NCI-H524 treated with DMSO at 0.1 percent for 48 hours (cell line): ENCODE measurements at places on chromosomes 2 and 18.
A peak's percentile ranks its signal among the peaks of the same experiment; 100 is the strongest.

DNA sequence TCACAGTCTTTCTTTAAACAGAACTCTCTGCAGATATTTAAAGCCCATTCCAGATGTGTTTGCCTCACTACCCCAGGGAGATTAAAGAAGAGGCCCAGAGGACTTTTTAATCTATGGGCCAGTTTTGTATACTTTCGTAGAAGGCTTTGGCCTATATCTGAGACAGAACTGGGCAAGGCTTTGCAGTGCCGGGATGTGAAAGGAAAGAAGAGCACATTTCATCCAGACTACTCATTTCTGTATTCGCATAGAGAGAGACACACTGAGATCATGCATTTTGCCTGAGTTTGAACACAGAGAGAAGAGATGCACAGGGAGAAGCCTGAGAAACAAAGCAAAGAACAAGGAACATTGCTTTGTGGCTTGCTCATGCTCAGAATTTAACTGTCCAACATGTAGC, 54.9 kb upstream of the SLC5A7 start:
- no peak for DNase-seq

- DNase-seq, result no peak
Observed at GRCh38 chr2:195543902-195544894, 112.8 kb upstream of the SLC39A10 start.

DNA sequence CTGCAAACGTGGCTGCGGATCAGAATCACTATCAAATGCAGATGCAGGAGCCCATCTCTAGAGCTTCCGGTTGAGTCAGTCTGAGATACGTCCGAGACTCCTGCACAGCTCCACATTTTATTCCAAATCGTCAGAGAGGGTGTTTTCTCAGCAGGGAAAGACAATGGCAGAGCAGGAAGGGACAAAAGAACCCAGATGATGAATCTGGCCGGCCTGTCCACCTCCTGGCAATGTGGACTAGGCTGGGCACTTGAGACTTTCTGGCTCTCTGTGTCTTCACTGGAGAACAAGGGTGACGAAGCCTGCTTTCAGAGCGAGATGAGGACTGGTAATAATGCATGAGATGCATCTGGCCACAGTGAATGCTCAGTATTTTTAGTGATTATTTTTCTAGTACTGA, 255.9 kb upstream of the MYT1L start:
- peak; percentile 57 for DNase-seq

- DNase-seq, result no peak
Observed at GRCh38 chr18:78861706-78862105, 117.9 kb upstream of the SALL3 start.

- no peak for DNase-seq
Observed at GRCh38 chr2:77005522-77005921, 516.7 kb downstream of the LRRTM4 start.

- DNase-seq, result no peak
Observed at GRCh38 chr18:32624182-32624723, 148.6 kb downstream of the KLHL14 start.

DNA sequence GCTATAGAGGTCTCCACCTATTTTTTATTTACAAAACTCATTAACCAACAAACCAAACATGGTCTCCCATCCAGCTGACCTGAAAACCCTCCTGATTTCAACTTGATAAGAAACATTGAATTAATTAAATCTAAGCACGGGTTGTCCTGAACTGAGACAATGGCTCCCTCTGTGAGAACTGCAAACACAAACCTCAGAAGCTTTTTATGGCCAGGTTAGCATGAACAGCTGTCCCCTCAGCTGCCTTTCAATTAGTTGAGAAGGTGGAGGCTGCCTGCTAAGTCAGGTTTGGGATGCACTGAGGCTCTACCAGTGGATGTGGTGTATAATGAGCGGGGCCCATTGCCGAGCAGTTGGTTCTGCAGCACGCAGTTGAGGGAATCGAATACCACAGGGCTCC, 258.5 kb upstream of the DDX18 start:
- no peak for DNase-seq

DNA sequence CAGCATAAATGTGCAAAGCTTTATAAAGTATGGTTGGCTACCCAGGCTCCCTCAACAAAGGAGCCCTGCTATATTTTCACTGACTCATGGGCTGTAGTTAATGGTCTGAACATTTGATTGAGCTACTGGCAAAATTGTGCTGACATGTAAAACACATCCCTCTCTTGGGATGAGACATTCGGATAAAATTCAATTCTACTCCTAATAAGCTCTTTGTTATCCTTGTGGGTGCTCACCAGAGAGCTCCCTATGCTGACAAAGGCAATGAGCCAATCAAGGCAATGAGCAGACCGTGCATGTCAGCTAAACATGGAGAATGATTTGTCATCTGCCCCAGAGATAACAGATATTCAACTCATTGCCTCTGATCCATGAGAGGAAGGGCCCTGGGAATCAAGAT, 27.7 kb downstream of the SERPINB8 start:
- no peak for DNase-seq
